Bronchus fibroblast of lung (primary cell): ENCODE measurements at places on chromosomes 3 and 15. TPM values are rescaled to one million over a fixed set of nuclear protein-coding genes. Genes with fewer than 3 reads are reported as not detected.

ZNF662 gene
- 1.0 and 1.3 TPM in 2 replicates for total RNA-seq

IQCF5 gene
- not detected in 2 replicates for total RNA-seq

CADM2 gene
- total RNA-seq: 0.15 TPM in 1 of 2 replicates, not detected in the other

SELENOT gene
- 73.9 and 81.2 TPM in 2 replicates for total RNA-seq

IGDCC3 gene
- total RNA-seq: under 0.01 TPM in 1 of 2 replicates, not detected in the other
